Activated T-cell treated with anti-CD3 and anti-CD28 coated beads, Interleukin-2, amount 50 U/mL, for 24 hours (primary cell): ENCODE measurements at places on chromosomes 16 and 17.
A peak's percentile ranks its signal among the peaks of the same experiment; 100 is the strongest.

DNA sequence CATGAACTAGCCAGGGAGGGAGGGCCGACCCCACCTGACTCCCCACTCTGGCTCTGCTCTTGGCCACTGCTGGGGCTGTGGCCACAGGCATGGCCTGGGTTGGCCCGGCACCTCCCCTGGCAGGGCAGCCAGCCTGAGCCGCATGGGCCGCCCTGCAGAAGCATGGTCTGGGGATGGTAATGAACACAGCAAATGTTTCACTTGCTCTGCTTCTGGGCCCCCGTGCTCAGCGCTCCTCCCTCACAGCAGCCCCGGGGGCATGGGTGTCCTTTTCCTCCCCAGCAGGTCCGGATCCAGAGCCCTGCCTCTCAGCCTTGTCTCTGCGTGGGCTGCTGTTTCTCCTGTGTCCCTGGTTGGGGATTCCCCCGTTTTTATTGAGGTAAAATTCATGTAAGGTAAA, 30.9 kb upstream of the KCNJ12 start:
- peak; percentile 15 for DNase-seq

DNA sequence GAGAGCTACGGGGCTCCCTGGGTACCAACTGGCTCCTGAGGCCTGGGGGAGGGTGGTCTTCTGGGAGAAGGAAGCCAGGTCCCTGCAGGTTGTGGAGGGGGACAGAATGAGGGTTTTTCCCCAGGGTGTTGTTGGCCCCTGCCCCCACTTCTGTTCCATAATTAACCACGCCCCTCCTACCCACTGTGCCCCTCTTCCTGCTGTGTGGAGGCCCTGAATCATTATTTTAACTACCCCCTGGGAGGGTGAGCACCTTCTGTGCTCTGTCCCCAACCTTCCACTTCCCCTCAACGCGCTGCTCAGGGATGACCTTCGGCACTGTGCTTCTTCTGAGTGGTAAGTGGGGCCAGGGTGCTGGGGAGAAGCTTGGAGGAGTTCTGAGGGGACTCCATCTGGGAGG, at the start of gene ITGAD:
Gene ITGAD, plus strand, starts transcription at position 280 of the 400 bp plus-strand sequence. Its CDS starts 26 bp downstream, at position 306.
- DNase-seq: no peak

DNA sequence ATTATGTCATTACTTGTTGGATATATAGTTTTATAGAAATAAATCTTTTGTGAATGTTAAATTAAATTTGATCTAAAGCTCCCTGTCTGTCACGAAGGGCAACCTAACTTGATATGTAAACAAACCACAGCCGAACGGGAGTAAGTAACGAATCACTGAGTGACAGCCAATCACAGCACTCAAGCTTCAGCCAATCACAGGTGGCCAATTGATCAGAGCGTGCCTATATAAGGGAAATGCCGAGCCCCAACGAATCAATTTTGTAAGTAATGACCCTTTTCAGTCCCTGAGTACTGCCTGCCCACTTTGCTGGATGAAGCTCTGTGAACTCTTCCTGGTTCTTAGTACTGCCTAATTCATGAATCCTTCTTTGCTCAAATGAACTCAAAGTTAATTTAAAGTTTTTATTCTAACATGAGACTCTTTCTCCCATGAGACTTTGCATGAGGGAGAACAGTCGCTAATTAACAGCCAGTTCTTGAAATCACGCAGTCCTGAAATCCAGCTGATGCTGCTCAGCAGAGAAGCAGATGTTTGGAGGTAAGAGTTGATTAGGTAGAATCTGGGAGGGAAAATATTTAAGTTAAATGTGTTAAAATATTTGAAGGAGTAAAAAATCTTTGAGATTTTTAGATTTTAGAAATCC, 302.2 kb downstream of the CNTNAP4 start:
- no peak for DNase-seq

DNA sequence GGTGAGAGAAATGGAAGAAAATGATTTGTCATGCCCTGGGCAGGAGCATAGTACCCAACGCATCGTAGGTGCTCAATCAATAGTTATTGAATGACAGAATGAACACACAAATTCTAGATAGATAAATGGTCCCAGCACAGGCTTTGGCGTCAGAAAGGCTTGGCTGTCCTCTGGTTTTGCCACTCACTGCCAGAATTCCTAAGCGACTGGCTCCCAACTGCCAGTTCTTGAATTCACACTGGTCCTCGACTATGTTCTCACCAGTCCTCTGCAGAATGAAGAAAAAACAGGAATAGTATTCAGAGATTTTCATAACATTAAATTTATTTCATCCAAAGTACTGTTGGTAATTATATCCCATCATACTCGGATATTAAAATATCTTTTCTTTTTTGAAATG, 163.1 kb upstream of the NOL11 start:
- no peak for DNase-seq

DNA sequence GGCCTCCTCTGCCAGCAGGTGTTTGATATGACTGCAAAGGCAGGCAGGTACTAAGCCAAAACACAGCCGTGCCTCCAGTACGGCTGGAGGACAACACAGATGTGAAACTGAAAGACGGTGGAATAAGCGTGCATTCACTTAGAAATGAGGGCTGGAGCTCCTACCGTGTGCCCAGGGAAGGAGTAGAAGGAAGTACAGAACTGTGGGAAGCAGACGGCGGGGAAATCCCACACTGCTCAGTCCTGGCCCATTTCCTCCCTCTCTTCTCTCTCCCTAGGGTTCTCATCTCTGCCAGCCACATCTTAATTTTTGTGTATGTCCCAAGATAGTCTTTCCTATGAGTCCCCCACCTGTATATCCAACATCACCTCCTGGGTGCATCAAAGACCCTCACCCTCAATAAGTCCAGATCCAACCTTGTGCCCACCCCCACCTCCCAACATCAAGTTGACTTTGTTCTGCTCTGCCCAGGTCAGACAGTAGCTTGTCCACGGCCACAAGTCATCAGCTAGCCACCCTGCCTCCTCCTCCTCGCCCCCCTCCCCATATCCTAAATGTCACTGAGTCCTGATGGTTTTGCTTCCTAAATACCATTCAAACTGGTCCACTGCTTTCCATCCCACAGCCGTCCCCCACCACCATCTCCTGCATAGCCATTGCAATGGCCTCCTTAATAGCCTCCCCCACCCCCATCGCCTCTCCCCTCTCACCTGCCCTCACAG, 77.1 kb upstream of the RPL38 start:
- DNase-seq: no peak

DNA sequence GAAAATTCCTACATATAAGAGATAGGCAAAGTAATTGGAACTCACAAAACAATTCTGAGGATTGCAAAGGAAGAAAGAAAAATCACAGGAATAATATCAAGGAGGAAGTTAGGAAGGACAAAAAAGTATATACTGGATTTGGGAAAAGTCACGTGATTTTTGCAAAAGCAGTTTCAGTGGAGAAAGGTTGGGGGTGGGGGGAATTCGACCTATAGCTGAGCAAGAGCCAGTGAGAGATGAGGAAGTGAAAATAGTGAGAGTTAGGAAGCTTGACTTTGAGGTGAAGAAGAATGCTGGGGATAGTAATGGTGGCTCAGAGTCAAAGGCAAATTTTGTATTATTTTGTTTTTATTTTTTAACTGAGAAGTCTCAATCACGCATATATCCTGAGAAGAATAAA, 438.0 kb upstream of the PMFBP1 start:
- DNase-seq: no peak

GRCh38 chr16:51163894-51164566, 13.0 kb upstream of the SALL1 start:
- DNase-seq: no peak

DNA sequence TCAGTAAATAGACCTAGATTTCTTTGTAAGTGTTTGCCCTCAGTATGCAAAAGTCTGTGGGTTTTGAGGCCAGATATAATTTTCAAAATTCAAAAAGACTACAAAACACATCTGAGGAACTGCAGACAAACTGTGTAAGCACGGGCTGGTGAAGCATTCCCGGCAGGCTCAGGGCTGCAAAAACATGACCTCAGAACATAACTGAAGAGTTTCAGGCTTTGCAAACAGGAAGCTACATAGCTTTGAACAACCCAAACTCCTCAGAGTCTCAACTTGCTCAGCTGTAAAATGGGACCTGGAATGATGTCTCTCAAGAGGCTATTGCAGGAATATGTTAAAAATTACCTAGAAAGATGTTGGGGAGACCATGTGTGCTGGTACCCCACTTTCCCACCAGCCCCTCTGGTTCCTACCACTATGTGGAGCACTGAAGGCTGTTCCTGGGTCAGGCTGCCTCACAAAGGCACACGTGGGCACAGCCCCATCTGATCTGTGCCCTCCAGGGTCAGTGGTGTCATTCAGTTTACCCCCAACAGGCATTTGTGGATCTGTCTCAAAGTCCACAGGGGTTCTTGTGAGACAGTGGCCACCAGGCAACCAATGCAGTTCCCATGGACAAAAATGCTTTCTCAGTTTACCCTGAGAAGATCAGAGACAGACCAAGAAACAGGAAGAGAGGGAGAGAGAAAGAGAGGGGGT, 72.9 kb downstream of the CREBBP start:
- DNase-seq: no peak

GRCh38 chr16:27781981-27782880, 232.3 kb downstream of the KATNIP start:
- DNase-seq: no peak

DNA sequence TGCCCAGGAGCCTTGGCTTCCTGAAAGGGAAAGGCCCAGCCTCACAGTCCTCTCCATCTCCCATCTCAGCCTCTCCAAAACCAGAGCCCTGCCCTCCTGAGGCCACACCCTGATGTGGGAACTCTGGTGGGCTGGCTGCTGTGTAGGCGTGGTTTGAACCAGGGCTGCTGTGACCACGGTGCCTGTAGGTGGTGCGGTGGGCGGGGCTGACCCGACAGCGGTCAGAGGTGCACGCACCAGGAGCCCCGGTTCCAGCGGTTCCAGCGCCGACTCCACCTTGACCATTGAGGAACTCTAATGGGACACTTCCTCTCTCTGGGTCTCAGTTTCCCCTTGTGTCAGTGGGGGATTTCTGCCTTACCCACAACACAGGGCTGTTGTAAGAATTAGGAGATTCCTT, 2.4 kb downstream of the RAP1GAP2 start:
- DNase-seq: no peak

GRCh38 chr17:82698974-82699442, 510 bp upstream of the RAB40B start:
- no peak for DNase-seq

DNA sequence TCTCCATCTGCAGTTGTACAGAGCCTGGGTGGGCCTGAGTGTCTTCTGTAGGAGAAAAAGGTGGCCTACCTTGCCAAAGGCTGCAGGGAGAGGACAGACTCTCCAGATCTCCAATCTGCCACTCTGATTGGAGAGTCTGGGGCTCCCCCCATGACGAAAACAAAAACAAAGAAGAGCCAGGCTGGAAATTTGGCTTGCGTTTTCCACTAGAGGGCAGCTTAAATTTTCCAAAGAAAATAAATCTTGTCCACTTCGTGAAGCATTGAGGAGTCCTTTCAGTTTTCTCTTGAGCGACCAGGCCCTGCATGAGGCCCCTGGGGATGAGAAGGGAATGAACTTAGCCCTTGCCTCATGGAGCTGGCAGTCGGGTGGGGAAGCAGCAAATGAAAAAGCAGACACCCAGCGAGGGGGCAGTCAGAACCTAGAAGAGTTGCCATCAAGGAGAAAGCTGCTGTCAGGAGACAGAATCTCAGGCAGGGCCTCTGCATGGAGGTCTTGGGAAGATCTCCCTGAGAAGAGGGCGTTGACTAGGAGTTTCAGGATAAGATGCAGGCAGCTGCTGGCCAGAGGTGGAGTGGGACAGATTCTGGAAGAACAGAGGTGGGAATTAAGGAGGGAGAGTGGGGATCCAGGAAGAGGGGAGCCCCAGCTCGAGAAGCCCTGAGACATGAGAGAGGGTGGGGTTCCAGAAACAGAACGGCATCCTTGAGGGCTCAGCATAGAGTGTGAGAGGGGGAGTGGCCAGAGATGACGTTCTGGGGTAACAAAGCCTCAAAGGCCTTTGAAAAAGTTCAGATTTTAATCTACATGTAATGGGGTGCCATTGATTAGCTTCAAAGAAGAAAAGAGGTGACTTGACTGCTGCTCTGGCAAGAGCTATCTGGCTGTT, 8.4 kb upstream of the SHCBP1 start:
- DNase-seq: no peak

- peak; percentile 71 for DNase-seq
These were observed 60.4 kb downstream of the BAIAP2 start for GRCh38 chr17:81095383-81095762.

GRCh38 chr17:82956146-82956725, 116.4 kb upstream of the ZNF750 start:
- peak; percentile 24 for DNase-seq

DNA sequence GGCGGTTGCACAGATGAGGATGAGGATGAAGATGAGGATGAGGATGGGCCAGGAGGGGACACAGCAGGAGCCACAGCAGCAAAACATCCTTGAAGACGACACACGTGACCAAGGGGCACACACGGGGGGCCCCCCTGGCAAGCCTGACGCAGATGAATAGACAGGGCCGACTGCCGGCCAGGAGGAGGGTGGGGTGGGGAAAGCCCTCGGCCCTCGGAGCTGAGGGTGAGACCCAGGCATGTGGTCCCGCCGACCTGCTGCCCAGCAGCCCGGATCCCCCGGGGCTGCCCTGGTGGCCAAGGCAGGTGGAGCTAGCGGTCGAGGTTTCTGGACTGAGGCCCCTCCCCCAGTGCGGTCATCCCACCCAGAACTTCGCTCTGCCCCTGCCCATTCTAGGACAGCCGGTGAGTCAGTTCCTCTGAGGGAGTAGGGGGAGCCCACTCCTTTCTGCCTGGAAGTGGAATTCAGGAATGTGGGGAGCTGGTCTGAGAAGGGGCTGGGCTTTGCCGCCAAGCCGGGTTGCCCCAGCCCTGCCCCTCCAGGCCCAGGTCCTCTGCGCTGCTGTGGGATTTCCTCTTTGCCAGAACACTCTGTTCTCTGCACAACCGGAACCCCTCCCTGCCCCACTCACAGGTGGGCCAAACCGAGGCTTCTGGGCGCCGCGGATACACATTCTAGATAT, 9.9 kb downstream of the CYGB start:
- peak; percentile 62 for DNase-seq

DNA sequence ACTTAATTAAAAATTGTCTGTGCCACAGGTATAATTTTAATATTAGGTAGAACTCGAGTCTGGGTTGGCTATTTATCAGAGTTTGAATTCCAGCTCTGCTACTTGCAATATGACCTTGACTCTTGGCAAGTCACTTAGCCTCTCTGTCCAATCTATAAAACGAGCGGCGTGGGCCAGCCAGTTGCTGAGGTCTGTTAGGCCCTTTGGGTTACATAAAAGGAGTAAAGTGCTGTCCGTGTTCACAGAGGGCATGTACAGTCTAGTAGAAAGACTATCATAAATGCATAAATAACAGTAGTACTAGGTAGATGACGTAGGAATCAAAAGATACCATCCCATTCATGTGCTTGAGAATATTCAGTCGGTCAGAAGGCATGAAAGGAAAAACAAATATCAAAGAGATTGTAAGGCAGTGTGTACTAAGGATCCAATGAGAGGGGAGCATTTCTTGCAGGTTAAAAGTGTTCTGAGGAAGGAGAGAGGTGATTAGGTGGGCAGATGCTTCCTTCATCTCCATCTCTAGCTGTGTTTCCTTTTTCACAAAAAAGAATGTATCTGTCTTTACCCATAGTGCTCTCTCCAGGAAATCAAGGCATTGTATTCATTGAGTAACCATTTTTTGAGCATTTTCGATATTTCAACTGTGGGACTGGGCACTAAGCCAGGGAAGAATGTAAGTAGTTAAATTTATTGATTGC, 2.4 kb downstream of the TNRC6A start:
- no peak for DNase-seq

- no peak for DNase-seq
These were observed 26.6 kb upstream of the KCNG4 start for GRCh38 chr16:84266451-84266850.

GRCh38 chr16:47069841-47070584, 73.7 kb downstream of the NETO2 start:
- DNase-seq: no peak

- DNase-seq: no peak
These were observed 5.0 kb upstream of the NAGLU start for GRCh38 chr17:42530952-42531454.
